ENCODE measurements at places on chromosomes 7 and 10.

DNA sequence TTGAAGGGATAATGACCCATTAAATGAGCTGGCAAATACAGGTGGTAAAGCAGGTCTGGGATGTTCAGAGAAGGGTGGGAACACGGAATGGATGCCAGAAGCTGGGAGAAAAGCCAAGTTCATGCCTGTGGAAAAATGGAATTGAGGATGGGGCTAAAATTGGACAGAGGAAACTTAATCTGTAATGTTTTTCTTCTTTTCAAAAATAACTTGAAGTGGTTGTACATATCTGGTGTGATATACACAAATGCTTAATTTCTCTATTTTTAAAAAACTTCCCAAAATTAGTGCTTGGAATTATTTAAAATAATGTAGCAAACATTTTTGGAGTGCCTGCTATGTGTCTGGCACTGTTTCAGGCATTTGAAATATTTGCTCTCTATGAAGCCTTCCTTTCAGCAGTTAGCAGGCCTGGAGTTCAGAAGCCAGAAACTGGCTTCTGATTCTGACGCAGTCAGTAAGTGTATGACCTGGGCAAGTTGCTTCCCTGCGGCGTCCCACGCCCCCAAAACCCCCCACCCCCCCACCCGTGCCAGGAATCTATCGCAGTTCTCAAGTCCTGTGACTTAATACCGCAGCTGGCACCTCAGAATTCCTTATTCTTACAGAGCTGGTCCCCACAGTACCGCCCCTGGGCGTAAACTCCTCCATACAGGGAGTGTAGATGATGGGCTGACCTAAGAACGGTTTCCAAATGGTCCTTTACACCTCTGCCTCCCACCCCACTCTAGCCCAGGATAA, 828 bp upstream of the MALSU1 start:
- peak; percentile 3 for DNase-seq

DNA sequence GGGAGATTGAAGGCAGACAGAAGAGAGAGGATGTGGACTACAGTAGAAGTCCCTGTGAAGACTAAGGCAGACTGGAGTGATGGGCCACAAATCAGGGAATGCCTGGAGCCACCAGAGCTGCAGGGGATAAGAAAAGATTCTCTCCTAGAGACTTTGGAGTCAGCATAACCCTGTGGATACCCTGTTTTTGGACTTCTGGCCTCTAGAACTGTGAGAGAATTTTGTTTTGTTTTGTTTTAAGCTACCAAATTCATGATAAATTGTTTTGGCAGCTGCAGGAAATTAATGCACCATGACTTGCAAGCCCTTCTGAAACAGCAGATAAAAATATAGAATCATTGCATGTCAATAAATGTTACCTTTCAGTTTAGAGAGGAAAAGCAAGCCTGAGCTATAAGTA, 41.3 kb downstream of the INHBA start:
- no peak for DNase-seq

GRCh38 chr7:127885843-127886242, 145.4 kb downstream of the LRRC4 start:
- no peak for DNase-seq

DNA sequence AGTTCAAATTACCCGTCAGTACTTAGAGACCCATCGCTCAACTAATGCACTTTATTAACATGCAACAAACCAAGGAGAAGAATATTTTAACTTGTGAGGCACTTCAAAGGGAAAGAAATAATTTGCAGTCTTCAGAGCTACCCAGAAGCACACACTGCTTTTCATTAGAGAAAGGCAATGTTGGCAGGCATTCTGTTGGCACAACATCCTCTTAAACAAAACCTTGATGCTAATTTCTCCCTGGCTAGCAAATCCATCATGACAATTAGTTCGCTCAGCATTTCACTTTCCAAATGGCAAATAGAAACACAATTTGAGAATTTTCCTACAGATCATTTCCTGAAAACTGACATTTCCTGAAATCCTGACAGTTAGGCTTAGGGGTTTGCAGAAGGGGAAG, 155.6 kb upstream of the FAM13C start:
- DNase-seq: no peak

GRCh38 chr7:141700848-141701371, 1.1 kb downstream of the DENND11 start:
- peak; percentile 3 for DNase-seq

DNA sequence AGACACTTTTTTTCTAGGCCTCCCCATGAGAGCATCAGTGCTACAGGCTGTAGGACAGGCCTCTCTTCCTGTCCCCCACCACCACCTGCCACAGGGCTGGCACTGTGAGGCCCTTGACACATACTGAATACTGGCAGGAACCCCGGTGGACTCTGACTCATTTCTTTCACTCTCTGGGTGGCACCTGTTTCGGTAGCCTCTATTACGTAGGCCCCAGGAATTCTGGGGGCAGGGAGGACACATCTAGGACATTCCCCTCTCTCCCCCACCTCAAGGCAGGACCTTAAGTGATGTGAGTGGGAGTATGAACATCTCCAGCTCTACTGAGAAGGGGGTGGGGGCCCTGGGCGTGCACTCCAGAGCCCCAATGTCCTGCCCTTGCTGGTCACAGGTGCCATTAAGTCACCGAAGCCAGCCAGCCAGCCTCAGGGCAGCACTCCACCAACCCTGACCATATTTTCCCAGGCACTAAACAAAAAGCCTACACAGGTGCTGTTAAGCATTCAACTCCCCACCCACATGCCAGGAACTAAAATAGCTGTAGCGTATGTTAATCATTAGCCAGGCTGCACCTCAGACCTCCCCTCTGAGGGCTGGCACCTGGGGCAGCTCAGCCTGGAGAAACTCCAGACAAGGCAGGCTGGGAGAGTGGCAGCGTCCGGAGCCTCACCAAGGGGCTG, 8.9 kb downstream of the ANXA11 start:
- DNase-seq: peak; percentile 71
